Adrenal gland (tissue), 19 donors: ENCODE measurements at places on chromosomes 13 and 19.
A peak's percentile ranks its signal among the peaks of the same experiment; 100 is the strongest.

GRCh38 chr19:8840708-8841107 is 8.5 kb downstream of the MBD3L1 start:
- H3K36me3 ChIP-seq: no peaks in the 10 kb centered on the region
- H3K27ac ChIP-seq: no peak overlapping the region
- DNase-seq: no peak
- no peaks in the 10 kb centered on the region for H3K27me3 ChIP-seq
- no peaks in the 10 kb centered on the region for H3K4me1 ChIP-seq

- no peaks in the 10 kb centered on the region for H3K4me1 ChIP-seq
- no peak overlapping the region for H3K27ac ChIP-seq
- DNase-seq: peak; percentile 24
- H3K4me3 ChIP-seq: no peak overlapping the region
Measured at GRCh38 chr13:97574926-97575325, 141.0 kb downstream of the RAP2A start.

- H3K36me3 ChIP-seq: no peaks in the 10 kb centered on the region
- peak; percentile 22 for DNase-seq
- no peaks in the 10 kb centered on the region for H3K27me3 ChIP-seq
- peak overlapping the region; percentile 55 for H3K27ac ChIP-seq
- H3K4me1 ChIP-seq: peaks cover 7% of the 10 kb centered on the region
Measured at GRCh38 chr13:21735701-21736401, 65.0 kb downstream of the FGF9 start.

DNA sequence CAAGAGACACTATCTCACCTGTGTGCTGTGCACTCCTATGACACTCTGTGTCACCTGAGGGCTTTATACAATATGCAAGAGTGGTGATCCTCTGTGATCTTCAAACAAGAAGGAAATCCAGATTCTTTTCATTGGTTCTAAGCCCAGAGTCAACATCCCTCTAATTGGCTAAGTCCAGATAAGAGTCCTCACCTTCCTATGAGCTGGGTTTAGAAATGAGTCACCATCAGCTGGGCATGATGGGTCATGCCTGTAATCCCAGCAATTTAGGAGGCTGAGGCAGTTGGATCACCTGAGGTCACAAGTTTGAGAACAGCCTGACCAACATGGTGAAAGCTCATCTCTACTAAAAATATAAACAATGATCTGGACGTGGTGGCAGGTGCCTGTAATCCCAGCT is 144.4 kb downstream of the ZNF675 start:
- H3K4me3 ChIP-seq: no peak overlapping the region
- DNase-seq: no peak
- H3K27me3 ChIP-seq: no peaks in the 10 kb centered on the region
- H3K4me1 ChIP-seq: no peaks in the 10 kb centered on the region
- no peak overlapping the region for H3K27ac ChIP-seq

DNA sequence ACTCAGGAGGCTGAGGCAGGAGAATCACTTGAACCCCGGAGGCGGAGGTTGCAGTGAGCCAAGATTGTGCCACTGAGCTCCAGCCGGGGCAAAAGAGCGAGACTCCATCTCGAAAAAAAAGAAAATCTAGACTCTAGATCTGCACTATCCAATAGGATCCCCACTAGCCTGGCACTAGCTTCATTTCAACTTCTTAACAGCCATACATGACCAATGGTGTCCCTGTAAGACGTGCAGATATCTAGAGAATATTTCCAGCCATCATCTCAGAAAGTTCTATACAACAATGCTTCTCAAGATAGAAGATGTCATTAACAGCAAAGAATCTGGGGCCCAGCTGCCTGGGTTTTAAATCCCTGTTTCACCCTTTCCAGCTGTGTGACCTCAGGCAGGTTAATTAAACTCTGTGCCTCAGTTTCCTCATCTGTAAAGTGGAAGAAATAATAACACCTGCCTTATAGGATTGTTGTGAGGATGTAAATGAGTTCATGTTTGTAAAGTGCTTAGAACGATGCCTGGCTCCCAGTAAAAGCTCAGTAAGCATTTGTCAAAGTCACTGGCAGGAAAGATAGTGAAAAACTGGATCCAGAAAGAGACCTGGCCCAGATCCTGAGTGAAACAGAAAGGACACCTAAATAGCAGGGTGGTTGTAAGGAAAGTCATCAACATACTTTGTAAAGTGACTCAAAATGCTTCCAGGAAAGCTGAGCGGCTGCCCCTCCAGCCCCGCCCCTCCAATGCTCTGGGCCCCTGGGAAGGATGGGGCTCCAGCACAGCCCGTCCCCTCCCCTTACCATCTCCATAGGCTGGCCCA is 13.5 kb downstream of the WIZ start:
- H3K36me3 ChIP-seq: no peaks in the 10 kb centered on the region
- H3K4me3 ChIP-seq: no peak overlapping the region
- H3K4me1 ChIP-seq: peaks cover 12% of the 10 kb centered on the region

DNA sequence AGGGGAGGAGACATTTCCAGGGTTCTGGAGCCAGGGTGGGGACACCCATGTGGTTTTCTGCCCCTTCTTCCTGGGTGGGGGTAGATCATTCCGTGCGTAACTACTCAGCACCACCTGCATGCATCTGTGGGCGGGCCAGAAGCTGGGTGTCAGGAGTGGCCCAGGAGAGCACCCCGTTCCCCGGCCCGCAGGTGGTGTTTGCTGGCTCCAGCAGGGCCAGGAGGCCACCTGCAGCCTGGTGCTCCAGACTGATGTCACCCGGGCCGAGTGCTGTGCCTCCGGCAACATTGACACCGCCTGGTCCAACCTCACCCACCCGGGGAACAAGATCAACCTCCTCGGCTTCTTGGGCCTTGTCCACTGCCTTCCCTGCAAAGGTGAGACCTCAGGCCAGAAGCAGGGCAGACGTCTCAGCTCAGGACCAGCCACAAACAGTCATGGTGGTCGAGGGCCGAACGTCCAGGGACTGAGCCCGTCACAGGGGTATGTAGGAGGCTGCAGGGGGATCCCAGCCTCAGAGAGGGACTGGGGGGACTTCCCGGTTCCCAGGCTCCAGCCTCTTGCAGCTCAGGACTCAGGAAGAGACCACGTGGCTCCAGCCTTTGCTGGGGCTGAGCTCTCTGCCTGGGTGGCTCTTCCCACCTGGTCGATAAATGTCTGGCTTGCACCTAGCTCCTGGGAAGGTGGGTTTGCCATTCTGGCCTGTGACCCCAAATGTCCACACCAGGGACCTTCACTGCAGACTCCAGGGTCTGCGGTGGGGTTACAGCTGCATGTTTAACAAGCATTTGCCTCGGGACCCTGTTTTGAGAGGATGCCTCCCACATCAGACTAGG is 1.6 kb downstream of the FSTL3 start:
- no peaks in the 10 kb centered on the region for H3K27me3 ChIP-seq
- peaks cover 47% of the 10 kb centered on the region for H3K4me1 ChIP-seq
- DNase-seq: no peak

GRCh38 chr19:39603825-39604224 is 1.5 kb downstream of the LGALS13 start:
- no peak overlapping the region for H3K27ac ChIP-seq
- H3K27me3 ChIP-seq: peaks cover 4% of the 10 kb centered on the region
- DNase-seq: no peak
- H3K4me3 ChIP-seq: no peak overlapping the region

GRCh38 chr13:114026481-114026880 is 52.6 kb upstream of the C13orf46 start:
- no peak for DNase-seq
- H3K27ac ChIP-seq: no peak overlapping the region
- no peaks in the 10 kb centered on the region for H3K27me3 ChIP-seq
- no peaks in the 10 kb centered on the region for H3K36me3 ChIP-seq
- no peak overlapping the region for H3K4me3 ChIP-seq

DNA sequence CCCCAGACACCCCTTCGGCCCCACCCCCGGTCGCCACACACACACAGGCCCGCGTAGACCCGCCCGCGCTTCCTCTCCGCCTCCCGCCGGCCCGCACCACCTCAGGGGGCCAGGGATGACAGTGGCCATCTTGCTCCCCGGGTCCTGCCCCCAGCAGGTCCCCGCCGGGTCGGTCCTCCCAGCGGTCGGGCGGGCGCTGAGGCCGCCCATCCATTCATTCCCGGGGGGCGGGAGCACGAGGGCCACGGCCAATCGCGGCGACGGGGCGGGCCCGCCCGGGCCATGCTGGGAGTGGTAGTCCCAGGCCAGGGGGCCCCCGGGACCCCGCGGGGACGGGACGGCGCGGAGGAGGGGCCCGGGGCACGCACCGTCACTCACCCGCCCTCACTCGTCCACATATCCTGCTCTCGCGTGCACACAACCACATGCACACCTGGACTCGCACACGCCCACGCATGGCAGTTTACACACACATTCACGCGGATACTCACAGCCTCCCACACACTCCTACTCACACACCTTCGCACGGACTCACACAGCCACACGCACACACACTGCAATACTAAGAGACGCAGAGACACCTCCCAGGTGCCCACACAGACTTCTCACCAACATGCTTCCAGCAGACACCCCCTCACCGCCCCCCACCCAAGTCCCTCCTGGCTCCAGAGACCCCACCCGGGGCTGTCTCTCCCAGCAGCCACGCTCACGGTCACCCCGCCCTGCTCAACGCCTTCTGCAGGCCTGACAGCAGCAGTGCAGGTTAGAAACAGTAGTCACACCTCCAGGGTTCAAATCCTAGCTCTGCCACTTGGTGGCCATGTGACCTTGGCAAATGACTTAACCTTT is at the start of gene DPF1:
TSS of gene DPF1 (minus strand) at position 209 of the 849 bp plus-strand sequence. CDS start at position 129, 80 bp downstream.
- H3K36me3 ChIP-seq: no peaks in the 10 kb centered on the region
- no peak within 1 kb of the TSS for H3K27ac ChIP-seq
- H3K4me1 ChIP-seq: peaks cover 14% of the 10 kb centered on the region

- no peak for DNase-seq
- peaks cover 6% of the 10 kb centered on the region for H3K4me1 ChIP-seq
Measured at GRCh38 chr19:50796128-50796633, 6.0 kb downstream of the ACP4 start.

DNA sequence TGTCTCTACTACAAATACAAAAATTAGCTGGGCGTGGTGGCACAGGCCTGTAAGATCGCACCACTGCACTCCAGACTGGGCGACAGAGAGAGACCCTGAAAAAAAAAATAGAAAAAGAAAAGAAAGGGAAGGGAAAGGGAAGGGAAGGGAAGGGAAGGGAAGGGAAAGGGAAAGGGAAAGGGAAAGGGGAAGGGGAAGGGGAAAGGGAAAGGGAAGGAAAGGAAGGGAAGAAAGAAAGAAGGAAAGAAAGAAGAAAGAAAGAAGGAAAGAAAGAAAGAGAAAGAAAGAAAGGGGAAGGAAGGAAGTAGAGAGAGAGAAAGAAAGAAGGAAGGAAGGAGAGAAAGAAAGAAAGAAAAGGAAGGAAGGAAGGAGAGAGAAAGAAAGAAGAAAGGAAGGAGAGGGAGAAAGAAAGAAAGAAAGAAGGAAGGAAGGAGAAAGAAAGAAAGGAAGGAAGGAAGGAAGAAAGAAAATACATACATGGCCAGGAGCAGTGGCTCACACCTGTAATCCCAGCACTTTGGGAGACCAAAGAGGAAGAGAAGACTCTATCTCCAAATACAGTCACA is 8.1 kb upstream of the SYDE1 start:
- no peak overlapping the region for H3K27ac ChIP-seq
- H3K36me3 ChIP-seq: no peaks in the 10 kb centered on the region
- H3K27me3 ChIP-seq: no peaks in the 10 kb centered on the region
- peaks cover 3% of the 10 kb centered on the region for H3K4me1 ChIP-seq
- H3K4me3 ChIP-seq: no peak overlapping the region

- H3K36me3 ChIP-seq: no peaks in the 10 kb centered on the region
- no peak overlapping the region for H3K4me3 ChIP-seq
- H3K27ac ChIP-seq: no peak overlapping the region
- peaks cover 17% of the 10 kb centered on the region for H3K4me1 ChIP-seq
- no peak for DNase-seq
Measured at GRCh38 chr13:112576191-112576590, 11.8 kb downstream of the TUBGCP3 start.

DNA sequence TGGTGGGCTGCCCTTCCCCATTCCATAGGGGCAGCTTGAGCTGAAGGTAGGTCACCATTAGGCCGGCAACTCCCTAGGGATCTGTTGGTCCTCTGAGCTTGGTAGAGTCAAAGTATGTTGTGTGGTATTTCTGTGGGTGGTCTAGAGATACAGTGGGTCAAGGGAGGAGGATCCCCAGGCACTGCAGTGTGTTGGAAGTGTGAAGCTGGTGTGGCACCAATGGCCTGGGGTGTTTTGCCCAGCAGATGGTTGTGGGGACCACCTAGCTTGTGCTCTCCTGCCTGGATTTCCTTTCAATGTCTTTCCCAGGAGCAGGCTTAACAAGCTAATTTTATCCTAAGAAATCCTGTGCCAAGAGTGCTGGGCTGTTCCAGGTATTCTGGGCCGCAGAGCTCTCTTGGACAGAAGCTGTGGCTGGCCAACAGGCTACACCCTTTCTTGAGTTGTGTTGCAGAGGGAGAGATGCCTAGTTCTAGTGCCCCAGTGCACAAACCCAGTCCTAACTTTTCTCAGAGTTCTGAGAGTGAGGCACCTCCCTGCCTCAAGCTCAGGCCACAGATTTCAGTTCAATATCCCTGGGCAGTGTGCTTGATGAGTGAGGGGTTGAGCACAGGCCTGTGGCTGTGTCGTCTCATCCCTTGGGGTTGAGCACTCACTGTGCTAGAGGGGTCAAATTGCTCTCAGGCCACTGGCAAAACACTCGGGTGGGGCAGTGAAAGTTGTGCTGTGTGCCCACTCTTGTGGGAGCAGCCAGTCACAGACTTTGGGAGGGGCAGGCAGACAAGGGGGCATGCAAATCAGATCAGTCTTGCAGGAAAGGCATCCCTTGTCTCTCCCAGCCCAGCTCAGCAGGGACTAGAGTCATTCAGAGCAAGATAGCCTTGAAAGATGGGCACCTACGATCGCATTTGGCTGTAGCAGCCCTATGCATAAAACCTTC is 1806.1 kb upstream of the MIR17HG start:
- no peaks in the 10 kb centered on the region for H3K27me3 ChIP-seq
- H3K4me1 ChIP-seq: no peaks in the 10 kb centered on the region

GRCh38 chr19:40687525-40688016 is 2.9 kb downstream of the NUMBL start:
- peaks cover 13% of the 10 kb centered on the region for H3K4me1 ChIP-seq
- no peak overlapping the region for H3K4me3 ChIP-seq
- peaks cover 12% of the 10 kb centered on the region for H3K36me3 ChIP-seq
- no peaks in the 10 kb centered on the region for H3K27me3 ChIP-seq

DNA sequence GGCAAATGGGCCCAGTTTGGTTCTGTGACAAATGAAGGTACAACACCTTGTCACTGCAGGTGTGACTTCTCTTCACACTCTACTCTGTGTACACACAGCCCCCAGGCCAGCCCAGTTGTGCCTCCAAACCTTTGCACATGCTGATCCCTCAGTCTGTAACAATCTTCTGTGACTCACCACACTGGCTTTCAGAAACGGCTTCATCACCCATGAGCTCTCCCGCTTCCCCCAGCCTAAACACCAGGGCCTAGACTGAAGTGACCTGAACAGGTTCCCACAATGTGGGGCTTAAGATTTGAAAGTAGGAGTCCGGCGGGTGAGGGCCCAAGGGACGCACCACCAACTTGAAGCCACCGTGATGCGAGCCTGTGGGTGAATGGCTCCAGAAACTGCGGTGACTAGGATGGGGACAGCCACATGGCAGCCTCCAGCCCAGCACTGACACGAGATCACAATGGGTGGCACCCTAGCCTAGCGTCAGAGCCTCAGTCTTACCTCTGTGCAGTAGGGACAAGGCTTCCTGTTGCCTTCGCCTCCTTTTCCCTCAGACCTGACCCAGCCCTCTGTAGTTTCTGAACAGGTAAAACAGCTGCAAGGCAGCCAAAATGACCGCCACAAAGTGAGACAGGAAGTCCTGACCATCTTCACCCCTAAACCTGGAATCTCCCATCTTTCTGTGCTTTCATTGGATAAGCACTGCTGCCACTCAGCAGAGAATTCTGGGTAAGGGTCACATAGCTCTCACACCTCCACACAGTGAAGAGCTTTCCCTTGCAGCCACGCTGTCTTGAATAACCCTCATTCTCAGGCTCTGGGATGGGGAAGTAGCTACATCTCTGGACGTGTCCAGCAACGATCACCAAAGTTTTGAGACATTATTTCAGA is 34.2 kb upstream of the ZNF599 start:
- H3K27ac ChIP-seq: no peak overlapping the region
- H3K4me3 ChIP-seq: no peak overlapping the region
- no peaks in the 10 kb centered on the region for H3K4me1 ChIP-seq
- no peaks in the 10 kb centered on the region for H3K36me3 ChIP-seq
- no peaks in the 10 kb centered on the region for H3K27me3 ChIP-seq
